ENCODE measurements at places on chromosomes 4 and X. TPM values are rescaled to one million over a fixed set of nuclear protein-coding genes. Genes with fewer than 3 reads are reported as not detected.

GRCh38 chrX:70476934-70477733 is 32.5 kb downstream of the DLG3 start:
- no peaks in the 10 kb centered on the region for H3K4me1 ChIP-seq
- no peak overlapping the region for H3K4me3 ChIP-seq
- H3K36me3 ChIP-seq, result no peaks in the 10 kb centered on the region
- no peaks in the 10 kb centered on the region for H3K27me3 ChIP-seq
- H3K27ac ChIP-seq, result no peak overlapping the region

DNA sequence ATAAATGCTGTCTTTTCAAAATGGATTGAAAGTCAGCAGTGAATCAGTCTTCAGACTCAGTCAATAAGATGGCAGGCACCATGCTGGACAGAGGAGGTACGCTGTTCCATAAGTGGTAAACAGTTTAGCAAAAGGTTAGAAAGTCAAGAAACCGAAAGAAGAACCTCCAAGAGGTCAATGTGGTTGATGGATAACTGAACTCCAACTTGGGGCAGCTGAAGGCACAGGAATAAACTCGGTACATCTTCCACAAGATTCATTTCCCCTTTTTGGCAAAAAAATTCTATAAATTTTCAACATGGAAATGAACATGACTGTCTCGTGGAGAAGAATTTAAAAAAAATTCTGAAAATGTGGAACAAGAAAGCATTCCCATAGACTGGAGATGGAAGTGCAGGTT is 18.4 kb upstream of the SEL1L3 start:
- H3K36me3 ChIP-seq, result no peaks in the 10 kb centered on the region
- no peak overlapping the region for H3K27ac ChIP-seq
- no peak for DNase-seq
- no peak overlapping the region for H3K4me3 ChIP-seq

DNA sequence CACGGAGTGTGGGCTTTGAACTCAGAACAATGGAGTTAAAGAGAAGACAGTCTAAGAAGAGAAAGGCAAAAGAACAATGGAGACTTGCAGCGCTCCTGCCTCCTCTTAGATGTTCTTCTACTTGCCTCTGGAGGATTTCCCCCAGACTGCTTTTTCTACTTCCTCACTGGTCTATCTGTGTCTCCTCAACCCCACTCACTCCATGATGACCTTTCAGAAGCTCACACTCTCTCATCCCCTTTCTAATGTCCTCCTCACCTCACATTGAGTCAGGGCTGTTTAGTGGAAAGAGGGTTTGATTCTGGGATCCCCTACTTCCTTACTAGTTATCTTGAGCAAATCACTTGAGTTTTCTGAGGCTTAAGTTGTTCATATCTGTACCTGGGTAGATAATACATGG is 12.2 kb upstream of the HERC6 start:
- H3K4me3 ChIP-seq, result no peak overlapping the region
- no peaks in the 10 kb centered on the region for H3K27me3 ChIP-seq
- DNase-seq, result no peak
- H3K36me3 ChIP-seq, result no peaks in the 10 kb centered on the region
- H3K27ac ChIP-seq, result no peak overlapping the region

DNA sequence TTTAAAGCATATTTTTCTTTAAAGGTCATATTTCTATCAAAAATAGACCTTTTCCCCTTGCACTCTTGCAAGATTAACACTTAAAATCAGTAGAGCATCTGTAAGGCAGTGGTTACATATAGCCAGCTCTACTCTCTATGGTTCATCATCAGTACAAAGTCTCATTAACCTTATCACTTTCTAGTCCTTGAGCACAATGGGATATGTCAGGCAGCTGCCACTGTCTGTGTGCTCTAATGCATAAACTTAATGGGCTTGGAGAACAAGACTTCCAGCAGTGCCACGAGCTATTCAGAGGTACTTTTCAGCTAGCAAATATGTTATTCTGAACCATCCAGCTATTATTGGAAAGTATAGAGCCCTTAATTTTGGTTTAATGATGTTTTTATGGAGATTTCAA is 393.7 kb downstream of the GASK1B start:
- no peak overlapping the region for H3K4me3 ChIP-seq
- no peak overlapping the region for H3K27ac ChIP-seq
- H3K4me1 ChIP-seq, result no peaks in the 10 kb centered on the region

DNA sequence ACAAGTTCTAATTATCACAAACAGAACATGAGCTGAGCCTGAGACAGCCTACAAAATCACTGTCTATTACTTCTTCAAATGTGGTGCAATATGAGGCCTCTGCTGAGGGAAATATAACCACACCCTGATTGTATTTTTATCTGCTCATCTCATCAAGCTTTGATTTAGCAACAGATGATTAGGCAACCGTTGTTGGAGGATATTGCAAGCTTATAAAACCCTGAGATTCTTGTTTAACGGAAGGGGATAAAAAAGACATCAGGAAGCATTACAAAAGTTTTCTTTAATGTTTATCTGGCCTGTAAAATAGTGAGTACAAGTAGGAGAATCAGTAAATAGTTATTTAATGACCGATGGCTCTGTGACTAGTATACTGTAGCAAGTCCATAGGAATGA is 108.5 kb downstream of the ZNF330 start:
- no peak overlapping the region for H3K4me3 ChIP-seq
- DNase-seq, result no peak
- H3K36me3 ChIP-seq, result no peaks in the 10 kb centered on the region
- no peaks in the 10 kb centered on the region for H3K27me3 ChIP-seq
- H3K4me1 ChIP-seq, result no peaks in the 10 kb centered on the region
- H3K27ac ChIP-seq, result no peak overlapping the region

- H3K27ac ChIP-seq, result peak overlapping the region; percentile 99
- H3K27me3 ChIP-seq, result no peaks in the 10 kb centered on the region
- peaks cover 12% of the 10 kb centered on the region for H3K4me1 ChIP-seq
- H3K4me3 ChIP-seq, result peak overlapping the region; percentile 88
- DNase-seq, result peak; percentile 38
- H3K36me3 ChIP-seq, result no peaks in the 10 kb centered on the region
Measured at GRCh38 chr4:15003401-15003890, 1.2 kb downstream of the CPEB2 start.

DNA sequence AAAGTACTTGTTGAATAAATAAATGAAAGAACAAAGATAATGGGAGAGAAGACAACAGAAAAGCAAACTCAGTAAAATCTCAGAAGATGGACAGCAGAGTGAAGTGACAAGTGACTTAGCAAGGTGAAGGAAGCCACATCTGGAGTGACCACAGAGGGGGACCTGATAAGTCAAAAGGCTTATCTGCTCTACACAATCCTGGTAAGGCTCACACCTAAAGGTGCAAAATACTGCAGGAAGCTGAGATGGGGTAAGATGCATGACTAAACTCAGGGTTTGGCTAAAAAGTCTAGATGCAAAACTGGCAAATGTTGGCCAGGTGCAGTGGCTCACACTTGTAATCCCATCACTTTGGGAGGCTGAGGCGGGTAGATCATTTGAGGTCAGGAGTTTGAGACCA is 22.2 kb downstream of the TRMT2B start:
- no peak overlapping the region for H3K27ac ChIP-seq
- H3K4me1 ChIP-seq, result no peaks in the 10 kb centered on the region
- no peaks in the 10 kb centered on the region for H3K36me3 ChIP-seq
- H3K4me3 ChIP-seq, result no peak overlapping the region

DNA sequence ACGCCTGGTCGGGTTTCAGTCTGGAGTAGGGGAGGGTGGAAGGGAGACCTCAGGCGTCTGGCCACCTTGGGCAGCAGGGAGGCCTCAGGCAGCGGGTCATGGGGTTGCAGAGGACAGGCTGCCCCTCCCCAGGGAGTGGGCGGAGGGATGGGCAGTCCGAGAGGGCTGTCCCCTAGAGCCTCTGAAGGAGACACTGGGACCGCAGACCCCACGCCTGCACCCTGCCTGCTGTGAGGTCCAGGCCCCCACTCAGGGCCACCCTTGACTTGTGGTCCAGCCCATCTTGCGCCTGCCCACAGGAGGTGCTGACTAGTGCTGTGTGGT is 16.5 kb downstream of the FGFRL1 start:
- H3K4me3 ChIP-seq, result no peak overlapping the region
- DNase-seq, result no peak
- no peak overlapping the region for H3K27ac ChIP-seq
- H3K27me3 ChIP-seq, result no peaks in the 10 kb centered on the region

- no peak overlapping the region for H3K4me3 ChIP-seq
- DNase-seq, result no peak
- no peaks in the 10 kb centered on the region for H3K36me3 ChIP-seq
- no peaks in the 10 kb centered on the region for H3K4me1 ChIP-seq
- H3K27ac ChIP-seq, result no peak overlapping the region
Measured at GRCh38 chrX:12956704-12957534, 18.0 kb upstream of the TMSB4X start.

- no peak overlapping the region for H3K4me3 ChIP-seq
- H3K27me3 ChIP-seq, result no peaks in the 10 kb centered on the region
- no peaks in the 10 kb centered on the region for H3K4me1 ChIP-seq
- no peaks in the 10 kb centered on the region for H3K36me3 ChIP-seq
- no peak for DNase-seq
Measured at GRCh38 chr4:181018913-181019312, 1224.3 kb upstream of the TENM3 start.

DNA sequence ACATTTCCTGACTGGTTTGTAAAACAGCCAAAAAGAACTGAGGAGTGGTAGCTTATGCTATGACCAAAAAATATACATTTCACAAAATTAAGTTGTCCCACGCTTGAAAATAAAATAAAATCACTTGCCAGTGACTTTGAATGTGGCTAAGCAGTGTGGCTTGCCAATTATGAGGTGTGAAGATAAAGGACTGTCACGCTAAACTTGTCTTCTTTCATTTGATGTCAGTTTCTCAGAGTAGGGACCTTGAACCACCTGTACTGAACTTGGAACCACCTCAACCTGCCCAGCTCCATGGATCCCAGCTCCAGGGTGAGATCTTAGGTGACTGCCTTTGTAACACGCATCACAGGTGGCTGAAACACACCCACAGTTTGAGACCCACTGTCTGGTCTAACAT is 113.7 kb upstream of the TBL1X start:
- no peak overlapping the region for H3K27ac ChIP-seq
- no peak overlapping the region for H3K4me3 ChIP-seq
- DNase-seq, result no peak
- H3K27me3 ChIP-seq, result no peaks in the 10 kb centered on the region
- no peaks in the 10 kb centered on the region for H3K36me3 ChIP-seq

- no peaks in the 10 kb centered on the region for H3K4me1 ChIP-seq
- no peaks in the 10 kb centered on the region for H3K27me3 ChIP-seq
- H3K4me3 ChIP-seq, result no peak overlapping the region
- no peak overlapping the region for H3K27ac ChIP-seq
- no peaks in the 10 kb centered on the region for H3K36me3 ChIP-seq
Measured at GRCh38 chr4:72418458-72418857, 150.6 kb downstream of the ADAMTS3 start.

GRCh38 chr4:10706236-10706635 is 21.7 kb upstream of the CLNK start:
- H3K36me3 ChIP-seq, result no peaks in the 10 kb centered on the region
- no peaks in the 10 kb centered on the region for H3K27me3 ChIP-seq
- DNase-seq, result no peak
- no peaks in the 10 kb centered on the region for H3K4me1 ChIP-seq

DNA sequence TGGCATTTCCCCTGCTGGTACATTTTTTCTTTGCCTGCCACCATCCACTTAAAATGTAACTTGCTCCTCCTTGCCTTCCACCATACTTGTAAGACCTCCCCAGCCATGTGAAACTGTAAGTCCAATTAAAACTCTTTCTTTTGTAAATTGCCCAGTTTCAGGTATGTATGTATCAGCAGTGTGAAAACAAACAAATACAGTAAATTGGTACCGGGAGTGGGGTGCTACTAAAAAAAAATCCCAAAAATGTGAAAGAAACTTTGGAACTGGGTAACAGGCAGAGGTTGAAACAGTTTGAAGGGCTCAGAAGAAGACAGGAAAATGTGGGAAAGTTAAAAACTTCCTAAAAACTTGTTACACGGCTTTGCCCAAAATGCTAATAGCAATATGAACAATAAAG is 16.3 kb downstream of the ARHGEF9 start:
- H3K36me3 ChIP-seq, result no peaks in the 10 kb centered on the region
- no peak overlapping the region for H3K27ac ChIP-seq
- no peaks in the 10 kb centered on the region for H3K27me3 ChIP-seq
- no peak for DNase-seq
- no peak overlapping the region for H3K4me3 ChIP-seq

GRCh38 chr4:110266136-110266535 is 67.7 kb upstream of the ELOVL6 start:
- no peaks in the 10 kb centered on the region for H3K4me1 ChIP-seq
- H3K4me3 ChIP-seq, result no peak overlapping the region
- no peak overlapping the region for H3K27ac ChIP-seq

GRCh38 chr4:23361453-23361852 is 528.4 kb downstream of the PPARGC1A start:
- H3K27ac ChIP-seq, result no peak overlapping the region
- H3K36me3 ChIP-seq, result no peaks in the 10 kb centered on the region
- H3K4me3 ChIP-seq, result no peak overlapping the region

GRCh38 chr4:128155231-128155855 is 94.2 kb downstream of the LARP1B start:
- no peaks in the 10 kb centered on the region for H3K27me3 ChIP-seq
- H3K36me3 ChIP-seq, result no peaks in the 10 kb centered on the region
- H3K27ac ChIP-seq, result no peak overlapping the region
- DNase-seq, result no peak

DNA sequence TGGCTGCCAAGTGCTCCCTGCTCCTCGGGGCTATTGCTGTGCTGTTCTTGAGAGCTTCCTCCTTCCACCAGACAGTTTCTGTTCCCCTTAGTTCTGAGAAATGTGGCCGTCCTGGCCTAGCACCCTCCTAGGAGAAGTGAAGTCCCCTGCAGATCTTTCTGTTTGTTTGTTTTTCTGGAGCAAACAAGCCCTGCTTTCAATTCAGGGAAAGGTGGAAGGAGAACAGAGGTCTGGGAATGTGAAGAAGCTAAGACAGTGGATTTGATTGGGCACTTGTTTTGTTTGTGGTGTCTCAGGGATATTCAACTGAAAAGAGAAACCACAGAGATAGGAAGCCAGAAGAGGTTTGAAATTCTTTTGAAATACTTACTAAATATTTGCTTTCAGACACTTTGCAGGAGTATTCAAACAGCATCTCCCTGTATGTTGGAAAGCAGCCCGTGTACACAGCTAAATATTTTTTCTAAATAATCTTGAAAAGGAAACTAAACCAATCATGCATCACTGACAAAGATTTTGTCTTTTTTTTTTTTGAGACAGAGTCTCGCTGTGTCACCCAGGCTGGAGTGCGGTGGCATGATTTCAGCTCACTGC is 36.5 kb upstream of the PPM1K start:
- no peaks in the 10 kb centered on the region for H3K36me3 ChIP-seq
- no peak overlapping the region for H3K4me3 ChIP-seq
- H3K4me1 ChIP-seq, result no peaks in the 10 kb centered on the region

- DNase-seq, result no peak
- H3K4me1 ChIP-seq, result no peaks in the 10 kb centered on the region
- H3K36me3 ChIP-seq, result no peaks in the 10 kb centered on the region
- H3K27me3 ChIP-seq, result no peaks in the 10 kb centered on the region
- no peak overlapping the region for H3K4me3 ChIP-seq
Measured at GRCh38 chrX:119708936-119709335, 16.0 kb upstream of the SEPTIN6 start.

Gene ZGRF1
- polyA plus RNA-seq, result 6.4 TPM

Gene TGIF2LX
- polyA plus RNA-seq, result 20.7 TPM

Gene SASH3
- polyA plus RNA-seq, result 4.8 TPM

Gene REPS2
- polyA plus RNA-seq, result 6.7 TPM

Gene SFRP2
- 65.6 TPM for polyA plus RNA-seq

Gene STATH
- not detected for polyA plus RNA-seq

Gene TEX11
- 12.6 TPM for polyA plus RNA-seq

Gene CSAG2
- polyA plus RNA-seq, result not detected

Measured in testis (tissue), 5 donors.